IPS-NIHi11 (cell line): ENCODE measurements at places on chromosomes 6 and 20.

DNA sequence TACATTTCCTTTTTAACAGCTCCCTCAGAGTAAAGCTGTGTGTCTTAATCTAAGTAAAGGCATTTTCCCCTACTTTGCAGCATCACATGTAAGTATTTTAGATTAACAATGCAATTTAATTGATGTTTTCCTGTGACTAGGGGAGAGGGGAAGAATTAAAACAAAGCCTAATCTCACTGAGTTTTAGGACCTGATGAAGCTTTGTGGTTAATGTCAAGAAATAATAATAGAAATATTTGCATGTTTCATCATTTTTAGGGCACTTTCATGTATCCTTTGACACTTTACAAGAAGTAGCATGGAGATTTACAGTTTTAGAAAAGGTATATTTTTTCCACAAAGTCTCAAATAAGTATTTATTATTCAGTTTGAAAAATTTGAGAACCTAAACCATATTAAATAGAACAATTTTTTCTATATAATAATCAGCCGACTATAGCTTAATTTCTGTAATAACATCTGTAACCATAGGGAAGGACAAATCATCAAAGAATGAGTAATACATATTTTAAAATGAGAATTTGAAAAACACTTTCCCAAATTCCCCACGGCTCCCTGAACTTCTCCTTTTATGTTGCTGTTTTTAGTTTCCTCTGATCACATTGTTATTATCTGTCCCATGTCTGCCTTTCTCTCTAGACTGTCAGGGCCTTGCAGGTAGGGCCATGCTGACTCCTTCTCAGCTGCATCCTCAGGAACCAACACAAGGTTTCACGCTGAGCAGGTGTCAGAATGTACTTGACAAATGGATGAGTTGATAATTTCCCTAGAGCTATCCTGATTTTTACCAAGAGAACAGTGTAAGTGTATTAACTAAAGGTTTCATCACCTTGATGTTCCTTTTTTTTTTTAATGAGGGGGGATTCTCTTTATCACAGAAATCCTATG, 338.1 kb downstream of the SYNE1 start:
- no peak for DNase-seq

DNA sequence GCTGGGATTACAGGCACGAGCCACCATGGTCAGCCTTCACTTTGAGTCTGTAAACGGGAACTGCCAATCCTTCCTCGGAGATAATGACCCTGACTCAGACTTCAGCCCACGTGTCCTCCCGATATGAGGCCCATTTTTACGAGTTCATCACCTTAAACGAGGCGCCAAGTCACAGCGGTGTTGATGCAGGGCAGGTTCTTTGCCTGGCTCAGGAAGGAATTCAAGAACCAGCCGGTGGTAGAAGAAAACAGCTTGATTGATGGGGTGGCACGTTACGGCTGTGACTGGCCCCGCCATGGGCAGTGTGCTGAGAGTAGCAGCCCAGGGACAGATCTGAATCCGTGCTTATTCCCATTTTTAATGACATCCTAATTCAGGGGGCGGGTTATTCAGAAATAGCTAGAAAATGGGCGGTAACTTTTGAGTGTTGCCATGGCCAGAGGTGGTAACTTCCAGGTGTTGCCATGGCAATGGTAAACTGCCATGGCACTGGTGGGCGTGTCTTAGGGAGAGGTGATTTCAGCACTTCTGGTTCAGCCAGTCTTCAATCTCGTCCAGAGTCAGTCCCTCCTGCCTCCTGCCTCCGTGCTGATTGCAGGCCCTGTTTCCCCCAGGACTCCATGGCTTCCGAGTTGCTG, 9.1 kb upstream of the MAP1LC3A start:
- peak; percentile 77 for DNase-seq

- DNase-seq, result no peak
These were observed 30.5 kb upstream of the NELFCD start for GRCh38 chr20:58950603-58951002.

DNA sequence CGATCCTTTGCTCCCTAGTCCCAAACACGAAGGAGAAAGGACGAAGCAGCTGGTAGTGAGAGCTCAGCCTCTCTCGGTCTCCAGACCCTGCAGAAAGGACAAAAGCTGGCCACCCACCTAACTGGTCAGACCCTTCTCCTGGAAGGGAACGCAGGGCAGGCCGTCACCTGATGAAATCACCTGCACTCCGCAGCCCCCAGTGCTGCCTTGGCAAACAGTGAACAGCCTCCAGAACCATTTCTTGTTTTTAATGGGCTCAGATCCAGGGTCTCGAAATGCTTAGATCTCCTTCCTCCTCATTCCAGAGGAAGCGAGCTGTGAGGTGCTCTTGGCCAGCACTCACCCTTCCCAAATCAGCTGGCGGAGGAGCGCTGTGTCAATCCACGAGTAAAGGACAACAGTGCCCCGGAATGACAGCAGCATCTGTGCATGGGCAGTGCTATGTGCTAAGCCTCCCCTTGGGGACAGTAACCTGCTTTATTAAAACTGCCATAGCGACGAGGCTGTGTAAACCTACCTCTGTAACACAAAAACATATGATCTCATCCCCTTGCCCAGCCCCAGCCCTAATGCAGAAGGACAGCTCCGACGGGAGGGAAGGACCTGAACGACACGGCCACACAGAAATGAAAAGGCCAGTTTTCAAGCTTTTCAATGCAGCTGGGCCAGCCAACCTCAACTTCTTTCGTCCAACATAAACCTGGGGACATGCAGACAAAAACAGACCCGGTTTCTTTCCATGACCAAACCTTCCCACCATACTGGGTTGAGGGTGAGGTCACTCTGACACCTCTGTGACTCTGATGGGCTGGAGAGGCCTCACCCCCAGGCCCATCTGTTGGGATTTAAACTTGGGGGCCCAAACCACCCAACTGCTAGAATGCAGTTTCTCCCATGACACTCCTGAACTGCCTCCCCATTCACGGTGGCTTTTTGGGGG, 43.3 kb downstream of the SULF2 start:
- no peak for DNase-seq
